NCI-H460 (cell line): ENCODE measurements at places on chromosomes 5 and 9.
A peak's percentile ranks its signal among the peaks of the same experiment; 100 is the strongest.

DNA sequence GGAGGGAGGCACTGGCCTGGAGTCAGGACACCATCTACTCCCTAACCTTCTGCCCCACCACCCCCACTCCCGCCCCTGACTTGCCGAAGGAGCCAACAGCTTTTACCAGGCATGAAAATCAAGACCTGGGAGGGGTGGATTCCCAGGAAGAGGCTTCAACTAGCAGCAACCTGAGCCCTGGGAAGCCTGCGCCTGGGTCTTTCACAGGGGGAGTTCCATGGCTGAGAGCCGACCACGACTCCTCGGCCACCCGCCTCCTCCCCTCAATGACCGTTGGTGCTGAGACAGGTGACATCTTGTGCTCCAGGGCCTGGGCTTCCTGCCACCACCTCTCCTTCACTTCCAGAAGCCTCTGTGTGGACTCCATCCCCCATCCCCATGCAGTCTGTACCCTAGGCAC is 37.1 kb downstream of the BARX1 start:
- no peak for DNase-seq

GRCh38 chr9:86948074-86948929 is 996 bp upstream of the GAS1 start:
- DNase-seq, result peak; percentile 75

DNA sequence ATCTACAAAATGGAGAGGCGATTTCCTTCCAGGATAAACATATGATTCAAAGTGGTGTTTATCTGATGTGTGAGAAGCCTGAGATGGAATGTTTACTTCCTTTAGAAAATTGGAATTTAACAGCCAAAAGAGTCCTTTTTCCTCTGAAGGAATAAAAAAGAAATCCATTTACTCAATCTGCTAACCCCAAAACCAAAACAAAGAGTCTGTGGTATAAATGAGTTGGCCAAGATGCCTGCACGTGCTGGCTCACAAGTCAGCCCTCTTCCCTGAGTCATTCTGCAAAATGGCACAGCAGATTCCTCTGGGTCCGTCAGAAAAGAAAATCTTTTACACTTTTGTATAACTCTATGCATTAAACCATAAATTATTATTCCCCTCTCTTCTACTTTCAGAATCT is 60.8 kb downstream of the EBF1 start:
- no peak for DNase-seq

- DNase-seq, result no peak
These were observed 45.2 kb downstream of the SEMA5A start for GRCh38 chr5:9500625-9501024.

- no peak for DNase-seq
These were observed 72.7 kb upstream of the RGMB start for GRCh38 chr5:98700730-98701129.

DNA sequence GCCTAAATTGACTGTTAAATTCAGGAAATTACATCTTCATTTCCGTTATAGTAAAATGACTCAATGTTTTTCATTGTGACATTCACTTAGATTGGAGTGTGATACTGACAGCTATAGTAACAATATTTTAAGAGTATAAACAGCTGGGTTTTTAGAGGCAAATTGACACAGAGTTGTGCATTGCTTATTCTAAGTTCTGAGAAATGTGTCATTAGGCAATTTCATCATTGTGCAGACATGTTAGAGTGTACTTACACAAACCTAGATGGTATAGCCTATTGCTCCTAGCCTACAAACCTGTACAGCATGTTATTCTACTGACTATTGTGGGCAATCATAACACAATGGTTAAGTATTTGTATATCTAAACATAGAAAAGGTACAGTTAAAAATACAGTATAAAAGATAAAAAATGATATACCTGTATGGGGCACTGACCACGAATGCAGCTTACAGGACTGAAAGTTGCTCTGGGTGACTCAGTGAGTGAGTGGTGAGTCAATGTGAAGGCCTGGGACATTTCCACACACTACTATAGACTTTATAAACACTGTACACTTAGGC is 132.7 kb downstream of the PDE4D start:
- DNase-seq, result peak; percentile 56

DNA sequence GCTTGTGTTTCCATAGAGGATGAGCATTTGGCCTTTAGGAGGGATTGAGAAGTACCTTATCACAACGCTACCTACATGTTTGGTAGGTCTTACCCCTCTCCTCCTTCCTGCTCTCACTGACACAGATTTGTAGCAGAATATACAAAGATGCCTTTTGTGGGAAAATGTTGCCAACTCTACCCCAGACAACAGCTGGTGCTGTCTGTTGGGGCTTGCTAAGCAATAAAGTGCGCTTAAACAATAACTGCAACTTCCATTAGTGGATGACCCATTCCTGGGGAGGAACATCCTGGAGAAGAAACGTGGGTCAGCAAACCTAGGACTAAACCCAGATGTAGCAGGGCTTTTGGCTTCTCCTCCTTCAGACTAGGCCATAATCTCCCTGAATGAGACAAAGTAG is 174.3 kb downstream of the EFNA5 start:
- DNase-seq, result no peak

DNA sequence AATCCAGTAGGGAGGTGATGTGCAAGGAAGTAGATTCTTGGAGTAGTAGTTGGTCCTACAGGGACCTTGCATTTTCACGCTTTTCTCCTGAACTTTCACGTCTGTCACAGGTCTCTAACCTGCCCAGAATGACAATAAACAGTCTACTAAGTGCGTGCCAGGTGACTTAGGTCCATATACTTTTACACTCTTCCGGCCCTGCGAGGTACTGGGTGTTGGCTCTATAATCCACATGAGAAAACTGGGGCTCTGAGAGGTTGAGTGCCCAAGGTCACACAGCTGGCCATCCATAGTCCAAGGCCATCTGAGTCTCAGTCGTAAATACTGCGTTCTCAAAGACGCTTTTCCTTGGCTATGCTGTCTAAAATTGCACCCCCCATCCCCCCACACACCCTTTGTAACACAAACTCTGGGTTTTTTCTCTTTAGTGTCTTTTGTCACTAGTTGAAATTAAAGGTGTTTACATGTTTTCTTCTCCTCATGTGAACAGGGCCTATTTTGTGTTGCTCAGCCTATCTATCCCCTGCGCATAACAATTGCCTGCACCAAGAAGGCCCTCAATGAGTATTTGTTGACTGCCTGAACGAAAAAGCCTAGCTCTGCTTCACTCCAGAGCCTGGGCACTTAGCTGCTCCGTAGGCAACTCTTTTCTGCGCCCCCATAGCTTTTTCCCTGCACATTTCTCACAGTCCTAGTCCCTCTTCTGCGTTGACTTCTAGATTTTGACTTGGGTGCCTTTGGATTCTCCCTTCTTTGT is 943 bp downstream of the SFXN1 start:
- no peak for DNase-seq

- DNase-seq, result no peak
These were observed 74.4 kb downstream of the SLC28A3 start for GRCh38 chr9:84266087-84266561.

GRCh38 chr5:56262279-56262678 is 29.1 kb upstream of the ANKRD55 start:
- no peak for DNase-seq

DNA sequence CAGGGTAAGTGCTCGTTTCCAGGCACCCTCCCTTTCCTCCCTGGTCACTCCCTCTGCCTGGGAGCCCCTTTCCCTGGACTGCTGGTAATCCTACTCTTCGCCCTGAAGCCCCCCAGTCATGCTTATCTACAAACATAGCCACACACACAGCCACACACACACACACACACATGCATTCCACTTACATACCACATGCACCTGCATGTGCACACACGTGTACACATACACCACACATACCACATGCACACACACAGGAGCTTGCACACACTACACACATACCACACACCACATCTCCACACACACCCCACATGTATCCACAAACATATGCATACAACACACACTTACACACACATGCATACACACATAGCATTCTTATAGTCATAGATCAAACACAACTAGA is 358.5 kb downstream of the GADD45G start:
- DNase-seq, result no peak
